ENCODE measurements at places on chromosomes 6 and 20.
A peak's percentile ranks its signal among the peaks of the same experiment; 100 is the strongest.

DNA sequence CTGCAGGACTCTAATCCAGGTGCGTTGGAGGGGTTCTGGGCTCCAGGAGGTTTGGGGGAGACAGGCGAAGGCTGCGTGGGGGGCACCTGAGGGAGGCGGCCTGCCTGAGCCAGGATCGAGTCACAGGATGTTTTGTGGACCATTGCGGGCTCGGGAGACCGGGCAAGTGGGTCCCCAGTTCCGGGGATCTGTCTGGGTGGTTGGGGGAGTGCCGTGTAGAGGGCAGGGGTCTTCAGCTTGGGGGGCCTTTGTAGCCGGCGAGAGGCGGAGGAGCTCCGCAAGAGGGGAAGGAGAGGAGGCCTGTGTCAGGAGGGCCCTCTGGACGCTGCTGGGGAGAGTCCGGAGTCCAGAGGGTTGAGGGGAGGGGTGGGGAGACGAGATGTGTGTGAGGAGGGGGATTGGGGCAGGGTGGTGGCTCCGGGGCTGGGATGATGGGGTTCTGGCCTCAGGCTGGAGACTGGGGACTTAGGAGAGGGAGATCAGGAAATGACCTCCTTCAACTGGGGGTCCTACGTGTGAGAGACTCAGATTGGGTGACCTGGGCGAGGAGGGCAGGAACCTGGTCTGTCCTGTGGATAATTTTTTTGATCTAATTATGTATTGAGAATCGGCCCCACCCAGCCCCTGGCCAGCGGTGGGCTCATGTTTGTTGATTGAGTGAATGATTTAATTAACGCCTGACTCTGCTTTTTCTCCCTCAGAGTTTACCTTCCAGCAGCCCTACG, 505 bp downstream of the SNAI1 start:
- no peak for DNase-seq

DNA sequence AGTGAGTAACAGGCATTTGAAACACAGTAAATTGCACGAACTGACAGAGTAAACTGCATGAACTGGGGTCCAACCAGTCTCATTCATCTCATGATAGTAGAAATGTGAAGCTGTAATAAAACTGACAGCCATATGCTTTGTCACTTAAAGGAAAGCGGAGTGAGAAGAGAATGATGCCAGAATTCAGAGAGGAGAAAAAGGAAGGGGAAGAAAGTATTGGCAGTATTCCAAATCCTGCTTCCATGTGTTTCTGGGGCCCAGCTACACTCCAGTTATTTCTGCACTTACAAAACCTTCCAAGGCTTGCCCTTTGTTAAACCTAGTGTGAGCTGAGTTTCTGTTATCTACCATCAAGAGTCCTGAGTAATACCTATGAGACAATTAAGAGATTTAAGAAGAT, 17.2 kb downstream of the SNX14 start:
- no peak for DNase-seq

DNA sequence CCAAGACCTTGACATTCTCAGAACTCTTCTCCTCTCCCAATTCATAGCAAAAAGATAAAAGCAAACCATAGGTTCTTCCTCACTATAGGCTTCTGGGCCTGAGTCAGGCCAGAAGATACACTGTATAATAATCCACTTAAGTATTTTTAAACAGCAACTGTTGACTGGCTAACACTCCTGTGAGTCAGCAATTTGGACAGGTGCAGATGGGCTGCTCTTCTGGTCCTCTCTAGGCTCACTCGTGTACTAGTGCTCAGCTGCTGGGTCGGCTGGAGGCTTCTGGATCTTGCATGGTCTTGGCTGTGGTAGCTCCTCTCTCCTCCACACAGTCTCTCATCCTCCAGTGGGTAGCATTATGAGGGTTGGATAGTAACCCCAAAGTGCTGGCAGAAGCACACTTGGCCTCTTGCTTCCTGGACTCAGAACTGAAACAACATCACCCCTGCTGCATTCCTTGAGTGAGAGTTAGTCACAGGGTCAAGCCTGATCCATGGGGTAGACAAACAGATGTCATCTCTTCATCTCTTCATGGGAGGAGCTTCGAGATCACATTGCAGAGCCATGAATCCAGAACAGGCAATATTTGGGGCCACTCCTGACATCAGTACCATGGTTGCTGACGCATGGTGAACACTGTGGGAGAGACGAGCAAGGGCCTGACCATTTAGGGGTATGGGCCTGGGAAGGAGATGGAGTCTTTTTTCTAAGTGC, 86.9 kb downstream of the C6orf118 start:
- no peak for DNase-seq

DNA sequence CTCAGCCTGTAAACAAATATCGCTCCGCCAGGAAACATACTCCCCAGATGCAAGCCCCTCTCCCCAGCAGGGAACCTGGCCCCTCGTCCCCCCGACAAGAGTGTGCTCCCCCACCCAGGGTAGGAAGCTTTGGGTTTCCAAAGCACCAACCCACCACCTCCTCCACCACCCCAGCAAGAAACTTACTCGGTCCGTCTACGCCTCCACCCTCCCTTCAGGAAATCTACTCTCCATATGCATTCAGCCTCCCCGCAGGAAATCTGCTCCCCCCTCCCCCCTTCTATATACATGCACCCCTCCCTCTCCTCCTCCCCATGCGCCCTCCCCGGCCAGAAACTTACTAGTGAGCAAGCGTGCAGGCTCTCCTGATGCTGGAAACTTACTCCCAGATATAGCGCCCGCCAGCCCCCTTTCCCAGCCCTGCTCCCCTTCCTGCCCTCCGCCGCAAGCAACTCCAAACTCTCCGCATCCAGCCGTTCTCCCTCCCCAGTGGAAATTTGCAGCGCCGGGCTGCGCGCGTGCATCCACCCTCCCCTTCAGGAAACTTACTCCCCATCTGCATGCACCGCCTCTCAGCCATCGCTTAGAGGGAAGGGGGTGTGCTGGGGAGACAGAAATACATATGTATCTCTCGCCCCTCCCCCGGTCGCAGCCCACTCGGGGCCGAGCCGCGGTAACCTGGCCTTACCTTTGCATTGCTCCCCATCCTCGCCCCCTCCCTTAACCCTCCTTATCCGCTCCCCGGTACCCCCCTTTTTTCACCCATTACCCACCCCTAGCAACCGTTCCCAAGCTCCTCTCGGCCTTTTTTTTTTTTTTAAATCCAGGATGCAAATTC, at the start of gene TRERF1:
Gene TRERF1 (minus strand): TSS at position 594 of the 838 bp plus-strand sequence. CDS start 182,336 bp downstream, outside the sequence.
- DNase-seq, result peak; percentile 76

GRCh38 chr6:37168811-37169495, 999 bp upstream of the PIM1 start:
- DNase-seq, result no peak

GRCh38 chr6:33112148-33112547, 36.4 kb downstream of the HLA-DPB1 start:
- no peak for DNase-seq

- DNase-seq, result no peak
These were observed 11.2 kb downstream of the CST5 start for GRCh38 chr20:23868321-23868720.

DNA sequence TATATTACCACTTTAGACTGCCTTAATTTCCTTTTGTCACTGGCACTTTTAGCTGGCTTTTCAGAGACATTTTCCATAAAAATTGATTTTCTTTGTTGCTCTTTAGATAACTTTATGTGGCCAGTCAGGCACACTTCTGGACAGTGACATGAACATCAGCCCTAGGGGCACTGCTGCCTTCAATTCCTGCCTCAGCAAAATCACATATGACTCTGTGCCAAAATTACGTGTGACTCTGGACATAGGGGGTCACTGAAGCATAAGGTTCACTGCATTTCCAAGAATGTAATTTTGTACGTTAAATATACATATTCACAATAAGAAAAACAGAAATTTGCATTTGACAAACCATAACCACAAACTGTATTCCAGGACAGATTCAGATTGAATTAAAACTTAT, 66.5 kb downstream of the ESF1 start:
- no peak for DNase-seq

GRCh38 chr20:58746620-58747019, 54.0 kb downstream of the NPEPL1 start:
- DNase-seq, result no peak

GRCh38 chr6:129248946-129249345, 366.0 kb downstream of the LAMA2 start:
- DNase-seq, result no peak

DNA sequence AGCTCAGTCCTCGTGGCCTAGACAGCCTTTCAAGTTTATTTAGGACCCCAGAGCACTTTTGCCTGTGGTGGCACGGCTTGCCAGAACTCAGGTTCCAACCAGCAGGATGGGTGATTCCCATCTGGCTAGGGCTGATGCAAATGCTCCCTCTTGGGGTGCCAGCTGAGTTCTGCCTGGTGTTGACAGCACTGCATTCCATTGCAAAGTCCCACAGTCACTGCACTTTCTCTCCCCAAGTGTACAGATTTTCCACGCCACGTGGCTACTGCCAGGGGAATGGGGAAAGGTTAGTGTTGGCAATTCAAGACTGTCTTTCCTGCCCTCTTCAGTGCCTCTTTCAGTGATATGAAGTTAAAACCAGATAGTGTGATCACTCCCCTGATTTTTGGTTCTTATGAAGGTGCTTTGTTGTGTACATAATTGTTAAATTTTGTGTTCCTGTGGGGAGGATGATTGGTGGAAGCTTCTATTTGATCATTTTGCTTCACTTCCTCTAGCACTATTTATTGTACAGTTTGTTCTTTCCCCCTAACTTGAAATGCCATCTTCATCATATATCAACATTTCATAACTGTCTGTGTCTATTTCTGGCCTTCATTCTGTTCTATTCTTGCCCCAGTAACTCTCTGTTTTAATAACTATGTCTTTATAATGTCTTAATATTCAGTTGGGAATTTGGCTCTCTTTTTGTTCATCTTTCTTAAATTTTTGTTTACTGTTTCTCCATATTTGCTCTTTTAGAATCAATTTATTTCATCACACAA, 86.2 kb downstream of the CFAP61 start:
- no peak for DNase-seq

DNA sequence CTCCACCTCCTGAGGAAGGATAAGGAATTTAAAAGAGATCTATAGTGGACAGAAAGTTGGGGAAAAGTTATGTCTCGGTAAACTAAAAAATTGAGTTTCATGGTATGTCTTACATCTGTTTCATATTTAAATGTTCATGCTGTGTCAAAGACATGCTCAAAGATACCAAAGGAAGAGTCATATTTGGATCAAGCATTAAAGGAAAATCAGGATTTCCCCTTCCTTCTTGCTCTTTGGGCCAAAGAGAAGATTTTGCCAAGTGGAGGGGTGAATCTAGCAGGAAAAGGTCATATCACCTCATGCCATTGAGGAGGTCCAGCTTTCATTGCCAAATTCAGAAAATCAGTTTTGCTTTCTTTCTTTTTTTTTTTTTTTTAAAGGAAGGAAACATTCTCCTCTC, 192.4 kb downstream of the OGFRL1 start:
- DNase-seq, result no peak

- no peak for DNase-seq
These were observed 955.6 kb downstream of the TBC1D32 start for GRCh38 chr6:120378582-120379220.
